Stimulated activated CD4-positive, alpha-beta T cell treated with anti-CD3 and anti-CD28 coated beads, Interleukin-2, amount 100 ng/mL, for 24 hours (primary cell): ENCODE measurements at places on chromosomes 2 and 18.

- no peak for DNase-seq
Observed at GRCh38 chr2:38147333-38148121, 71.6 kb upstream of the CYP1B1 start.

GRCh38 chr2:44550561-44550960, 188.8 kb downstream of the CAMKMT start:
- no peak for DNase-seq

GRCh38 chr2:109686921-109687320, 72.8 kb downstream of the SOWAHC start:
- DNase-seq = no peak

DNA sequence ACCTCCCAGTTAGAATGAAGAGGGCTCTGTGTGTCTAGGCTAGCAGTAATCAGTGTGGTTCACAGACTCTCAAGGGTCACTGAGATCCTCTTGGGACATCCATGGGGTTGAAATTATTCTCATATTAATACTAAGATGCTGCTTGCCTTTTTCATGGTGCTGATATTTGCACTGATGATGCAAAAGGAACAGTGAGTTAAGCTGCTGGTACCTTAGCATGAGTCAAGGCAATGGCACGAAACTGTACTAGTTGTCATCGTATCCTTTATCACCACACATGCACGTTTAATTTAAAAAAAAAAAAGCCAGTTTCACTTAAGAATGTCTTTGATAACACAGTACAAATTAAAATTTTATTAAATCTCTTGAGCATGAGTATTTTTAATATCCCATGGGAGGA, 151.9 kb upstream of the TANK start:
- no peak for DNase-seq

DNA sequence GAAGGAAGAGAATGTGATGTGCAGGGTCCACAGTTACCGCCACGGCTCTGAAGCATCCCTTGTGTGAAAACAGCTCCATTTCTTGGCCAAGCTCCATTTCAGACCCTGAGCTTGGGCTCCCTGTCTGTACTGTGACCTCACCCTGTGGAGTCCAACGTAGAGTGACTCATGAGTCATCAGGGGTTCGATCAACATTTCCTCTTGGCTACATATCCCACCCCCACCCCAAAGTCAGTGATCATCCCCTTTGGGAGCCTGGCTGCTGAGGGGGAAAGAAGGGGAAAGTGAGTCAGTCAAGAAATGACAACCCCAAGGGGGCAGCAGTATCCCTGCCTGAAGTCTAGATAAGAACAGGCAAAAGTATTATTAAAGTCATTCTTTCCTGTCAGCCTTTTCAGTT, 62.2 kb downstream of the PAPOLG start:
- DNase-seq = peak; percentile 61

- DNase-seq = no peak
Observed at GRCh38 chr2:196268025-196268424, 96.6 kb upstream of the STK17B start.
